ENCODE measurements at places on chromosomes 6 and 20.

DNA sequence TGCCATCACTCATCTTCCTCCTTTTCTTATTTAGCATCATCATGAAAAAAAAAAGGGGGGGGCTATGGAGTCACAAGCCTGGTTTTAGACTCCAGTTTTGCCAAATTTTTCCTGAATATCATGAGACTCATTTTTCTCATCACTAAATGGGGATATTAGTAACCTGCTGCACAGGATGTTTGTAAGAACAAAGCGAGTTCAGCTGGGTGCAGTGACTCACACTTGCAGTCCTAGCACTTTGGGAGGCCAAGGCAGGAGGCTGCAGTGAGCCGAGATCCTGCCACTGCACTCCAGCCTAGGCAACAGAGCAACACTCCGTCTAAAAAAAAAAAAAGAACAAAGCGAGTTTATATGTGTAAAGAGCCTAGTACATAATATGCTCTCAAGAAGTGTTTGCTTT, 82.8 kb downstream of the TFAP2A start:
- DNase-seq = no peak

- DNase-seq = no peak
Observed at GRCh38 chr6:137256350-137257103, 37.3 kb upstream of the IFNGR1 start.

GRCh38 chr6:155187106-155187505, 76.7 kb upstream of the CLDN20 start:
- DNase-seq = no peak

- no peak for DNase-seq
Observed at GRCh38 chr6:155472886-155473285, 17.2 kb upstream of the NOX3 start.

GRCh38 chr20:35917077-35917476, 37.2 kb downstream of the SCAND1 start:
- DNase-seq = no peak

DNA sequence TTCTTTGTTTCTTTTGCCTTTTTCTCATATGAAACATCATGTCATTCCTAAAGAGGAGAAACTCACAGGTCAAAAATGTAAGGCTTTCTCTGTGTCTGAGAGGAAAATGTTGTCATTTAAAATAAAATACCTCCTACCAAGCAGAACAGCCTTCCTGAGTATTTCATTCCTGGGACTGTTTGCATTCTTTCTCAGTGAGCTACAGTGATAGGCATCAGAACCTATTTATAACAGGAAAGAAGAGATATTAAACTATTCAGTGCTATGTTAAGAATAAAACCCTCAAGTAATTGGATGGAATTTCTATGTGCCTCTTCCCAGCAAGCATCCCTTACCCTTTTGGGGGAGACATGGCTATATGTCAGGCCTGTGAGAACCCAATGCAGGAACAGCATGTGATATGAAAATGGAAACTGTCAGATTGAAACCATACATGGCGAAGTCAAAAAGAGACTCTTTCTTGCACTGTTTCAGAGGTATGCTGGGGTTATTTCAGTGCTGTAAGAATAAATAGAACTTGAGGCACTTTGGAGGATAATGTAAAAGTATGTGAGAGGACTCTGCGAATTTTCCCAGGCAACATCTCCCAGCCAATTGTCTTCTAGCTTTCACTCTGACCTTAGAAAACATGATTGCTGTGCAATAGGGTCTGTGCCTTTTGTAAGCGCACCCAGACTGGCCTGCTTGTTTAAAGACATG, 133.8 kb upstream of the CCN2 start:
- no peak for DNase-seq

DNA sequence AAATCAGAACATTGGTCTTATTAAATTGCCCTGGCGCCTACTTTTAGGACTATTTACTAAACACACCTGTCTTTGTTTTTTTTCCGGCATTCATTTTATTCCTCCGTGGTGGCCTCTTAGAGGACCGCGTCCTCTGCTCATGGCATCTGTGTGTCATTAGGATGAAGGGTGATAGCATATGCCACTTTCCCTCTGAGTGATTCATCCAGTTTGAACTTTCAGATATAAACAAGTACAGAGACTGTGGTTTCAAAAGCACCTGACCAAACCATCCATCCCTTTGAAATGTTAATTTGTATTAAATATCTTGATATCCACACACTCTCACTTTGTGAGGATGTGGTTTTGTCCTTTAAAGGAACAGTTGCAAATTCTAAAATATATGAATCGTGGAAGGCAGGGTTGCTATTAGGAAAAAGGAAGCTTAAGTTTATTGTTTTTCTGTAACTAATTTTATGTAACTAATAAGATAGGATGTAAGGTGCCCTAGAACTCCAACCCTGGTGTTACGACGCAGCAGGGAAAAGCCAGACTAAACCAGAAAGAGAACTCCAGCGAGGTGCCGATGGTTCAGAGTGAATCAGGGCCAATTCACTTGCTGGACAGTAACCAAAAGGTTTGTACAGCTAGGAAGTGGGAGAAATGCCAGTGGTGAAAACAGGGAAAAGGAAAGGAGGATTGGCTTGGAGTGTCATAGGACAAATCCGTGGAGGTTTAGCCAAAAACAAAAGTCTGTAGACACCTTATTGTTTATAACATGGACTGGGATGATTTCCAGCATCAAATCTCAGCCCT, 98.7 kb downstream of the SHLD1 start:
- no peak for DNase-seq

GRCh38 chr6:106411643-106412200, 51.2 kb downstream of the CRYBG1 start:
- DNase-seq = no peak

DNA sequence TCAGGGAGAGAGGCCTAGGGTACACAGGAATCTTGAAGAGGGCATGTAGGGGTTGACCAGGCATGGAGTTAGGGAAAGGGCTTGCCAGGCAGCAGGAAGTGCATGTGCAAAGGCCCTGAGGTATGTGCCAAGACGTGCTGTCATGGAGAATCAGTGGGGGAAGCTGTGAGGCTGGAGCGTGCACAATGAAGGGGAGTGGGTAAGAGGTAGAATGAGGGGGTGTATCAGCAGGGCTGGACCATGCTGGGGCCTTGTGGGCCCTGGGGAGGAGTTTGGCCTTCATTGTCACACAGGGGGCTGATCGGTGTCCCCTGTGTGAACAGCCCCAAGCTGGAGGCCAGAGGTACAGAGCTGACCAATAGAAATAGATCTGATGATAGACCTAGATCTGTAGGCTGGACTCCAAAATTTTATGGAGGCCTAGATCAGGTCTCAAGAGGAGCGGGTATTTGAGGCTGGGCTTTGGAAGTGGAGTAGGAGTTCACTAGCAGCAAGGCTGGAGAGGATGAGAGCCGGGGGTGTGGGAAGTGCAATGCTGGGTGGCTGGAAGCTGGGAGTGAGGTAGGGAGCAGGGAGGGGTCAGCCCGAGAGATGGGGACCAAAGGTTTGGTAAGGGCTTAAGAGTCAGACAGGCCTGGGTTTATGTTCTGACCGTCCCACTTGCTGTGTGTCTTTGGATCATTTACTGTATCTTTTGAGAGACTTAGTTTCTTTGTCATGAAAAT, 3.0 kb downstream of the SRC start:
- DNase-seq = no peak

GRCh38 chr6:136163260-136163659, 86.9 kb downstream of the MTFR2 start:
- no peak for DNase-seq

GRCh38 chr20:48619126-48620101, 208.4 kb downstream of the PREX1 start:
- DNase-seq = no peak

- DNase-seq = no peak
Observed at GRCh38 chr6:147974376-147974775, 368.3 kb upstream of the SASH1 start.

DNA sequence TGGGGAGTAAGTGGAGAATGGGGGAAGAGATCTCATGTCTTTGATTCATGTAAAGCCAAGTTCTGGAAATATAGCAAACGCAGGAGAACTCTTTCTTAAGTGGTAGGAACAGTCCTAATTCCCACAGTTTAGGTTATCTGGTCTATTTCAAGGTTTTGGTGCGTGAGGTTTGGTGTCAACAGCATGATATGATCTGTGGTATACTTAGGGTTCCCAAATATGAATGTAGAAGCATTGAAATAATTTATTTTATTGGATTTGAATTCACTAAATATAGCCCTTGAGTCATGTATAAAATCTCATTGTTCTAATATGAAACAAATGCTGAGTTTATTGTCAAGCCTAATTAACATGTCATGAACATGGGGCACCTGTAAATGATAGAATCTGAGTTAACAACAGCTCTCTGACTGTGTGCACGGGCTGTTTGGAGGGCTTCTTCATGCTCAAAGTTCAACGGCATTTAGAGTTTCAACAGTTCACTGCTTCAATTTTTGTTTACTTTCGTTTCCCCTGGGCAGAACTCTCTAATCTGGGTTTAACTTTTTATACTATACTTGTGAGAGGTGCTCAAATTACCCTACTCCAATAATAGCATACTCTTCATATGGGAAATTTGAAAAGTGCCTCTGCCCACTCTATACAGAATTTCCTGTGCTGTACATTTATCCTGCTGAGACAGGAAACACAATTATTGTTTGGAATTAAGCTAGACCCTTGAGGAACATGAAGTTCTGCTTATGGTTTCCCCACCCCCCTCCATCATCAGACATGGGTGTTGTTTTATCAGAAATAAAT, 236.3 kb upstream of the ZNF217 start:
- no peak for DNase-seq

All from caudate nucleus (tissue), 63 donors.